ENCODE measurements at places on chromosomes 3 and 15.

DNA sequence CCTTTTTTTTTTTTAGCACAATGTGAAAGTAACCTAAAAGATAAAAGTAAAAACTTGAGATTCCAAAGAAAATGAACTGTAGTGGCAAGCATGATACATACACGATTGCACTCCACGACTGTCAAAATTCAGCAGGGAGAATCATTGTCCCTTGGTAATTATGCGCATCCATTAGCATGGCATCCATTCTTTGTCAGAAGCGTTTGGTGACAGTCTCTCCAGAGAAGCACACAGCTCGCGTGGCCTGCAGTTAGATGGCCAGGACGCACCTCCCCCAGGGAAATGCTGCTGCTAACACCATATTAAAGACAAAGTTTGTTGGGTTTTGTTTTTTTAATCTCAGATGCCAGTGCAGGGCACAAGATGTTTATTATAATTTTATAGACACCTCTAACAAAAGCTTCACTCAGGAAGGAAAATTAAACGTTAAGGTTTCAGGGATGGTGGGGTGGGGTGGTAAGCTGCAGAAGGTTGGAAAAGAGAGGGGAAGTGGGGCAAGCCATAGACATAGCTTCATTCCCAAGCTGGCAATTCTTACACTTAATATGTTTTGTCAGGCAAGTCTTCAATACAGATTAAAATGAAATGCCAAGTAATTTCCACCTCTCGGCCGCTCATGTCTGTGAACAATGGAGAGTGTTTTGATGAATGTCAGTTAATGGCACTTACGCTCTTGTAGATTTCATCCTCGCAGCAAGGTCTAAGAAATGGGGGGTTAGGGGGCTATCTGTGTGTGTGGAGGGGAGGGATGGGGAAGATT is 142.8 kb upstream of the TOPAZ1 start:
- no peak for DNase-seq

DNA sequence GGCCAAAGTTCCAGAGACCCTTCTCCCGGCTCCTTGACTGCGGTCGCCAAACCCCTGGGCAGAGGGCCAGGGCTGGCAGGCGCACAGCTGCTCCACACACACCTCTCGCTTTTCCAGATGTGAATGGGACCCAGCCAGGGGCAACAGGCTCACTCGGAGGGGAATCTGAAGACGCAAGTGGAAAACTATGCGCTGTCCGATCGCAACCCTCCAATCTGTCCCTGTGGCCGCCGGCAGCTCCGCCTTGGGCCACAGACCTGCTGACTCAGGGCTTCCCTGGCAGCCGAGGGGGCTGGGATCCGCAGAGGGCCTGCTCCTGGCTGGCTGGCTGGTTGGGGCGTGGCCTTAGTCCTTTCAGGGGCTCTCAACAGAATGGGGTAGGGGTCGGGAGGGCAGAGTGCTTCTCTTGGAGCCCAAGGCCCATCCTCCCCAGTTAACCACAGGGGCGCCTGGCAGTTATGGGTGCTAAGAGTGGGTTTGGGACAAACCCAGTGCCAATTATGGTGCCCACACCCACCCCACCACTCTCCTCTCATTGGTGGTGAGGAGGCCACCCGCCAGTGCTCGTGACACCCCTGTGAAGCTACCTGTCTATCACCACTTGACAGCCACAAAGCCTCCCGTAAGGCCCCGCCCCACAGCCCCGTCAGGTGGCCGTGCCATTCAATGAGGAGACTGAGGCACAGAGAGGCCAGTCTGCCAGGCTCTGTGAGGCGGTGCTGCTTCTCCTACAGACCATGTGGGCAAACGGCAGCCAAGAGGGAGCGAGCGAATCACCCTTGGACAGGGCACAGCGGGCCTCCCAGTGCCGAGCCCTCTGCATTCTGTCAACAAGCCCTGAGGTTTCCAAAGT is 53.8 kb downstream of the IQSEC1 start:
- DNase-seq, result no peak

DNA sequence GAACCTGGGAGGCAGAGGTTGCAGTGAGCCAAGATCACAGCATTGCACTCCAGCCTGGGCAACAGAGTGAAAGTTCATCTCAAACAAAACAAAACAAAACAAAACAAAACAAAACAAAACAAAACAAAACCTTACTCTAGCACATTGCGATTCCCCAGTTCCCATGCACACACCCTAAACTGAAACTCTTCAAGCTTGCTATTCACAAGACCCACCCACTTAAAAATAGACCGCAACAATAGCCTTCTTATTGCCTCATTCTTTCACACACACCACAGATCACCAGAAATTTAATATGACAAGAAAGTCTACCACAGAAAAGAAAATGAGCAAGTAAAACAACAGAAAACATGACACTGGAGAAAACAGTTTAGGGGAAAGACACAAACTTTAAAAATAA is 598.4 kb downstream of the FHIT start:
- no peak for DNase-seq

DNA sequence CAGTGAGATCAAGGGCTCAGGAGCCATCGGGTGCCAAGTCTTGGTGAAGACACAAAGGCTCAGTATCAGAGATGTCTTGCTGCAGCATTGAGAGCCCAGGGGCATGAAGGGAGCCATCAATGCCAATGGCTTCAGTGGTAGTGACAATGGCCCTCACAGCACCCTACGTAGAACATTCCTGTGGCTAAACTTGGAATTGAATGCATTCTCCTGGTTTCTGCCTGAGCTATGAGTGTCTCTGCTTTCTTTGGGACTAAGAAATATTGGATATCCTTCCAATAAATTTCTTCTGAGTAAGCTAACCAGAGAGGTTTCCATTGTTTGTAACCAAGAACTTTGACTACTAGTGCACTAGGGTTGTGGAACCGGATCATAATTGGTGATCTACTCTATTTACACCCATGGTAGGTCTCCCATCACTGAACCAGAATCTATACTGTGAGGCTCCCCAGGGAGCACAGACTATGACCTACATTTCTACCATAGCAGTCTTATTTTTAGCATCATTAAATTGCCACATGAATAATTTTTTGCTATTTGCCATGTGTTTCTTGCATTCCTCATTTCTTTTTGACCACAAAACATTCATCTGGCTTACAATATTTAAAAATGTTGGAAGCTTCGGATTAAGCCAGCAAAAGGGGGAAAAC is 31.6 kb upstream of the PDZRN3 start:
- no peak for DNase-seq

GRCh38 chr3:126446791-126447190 is 28.9 kb downstream of the ZXDC start:
- no peak for DNase-seq

DNA sequence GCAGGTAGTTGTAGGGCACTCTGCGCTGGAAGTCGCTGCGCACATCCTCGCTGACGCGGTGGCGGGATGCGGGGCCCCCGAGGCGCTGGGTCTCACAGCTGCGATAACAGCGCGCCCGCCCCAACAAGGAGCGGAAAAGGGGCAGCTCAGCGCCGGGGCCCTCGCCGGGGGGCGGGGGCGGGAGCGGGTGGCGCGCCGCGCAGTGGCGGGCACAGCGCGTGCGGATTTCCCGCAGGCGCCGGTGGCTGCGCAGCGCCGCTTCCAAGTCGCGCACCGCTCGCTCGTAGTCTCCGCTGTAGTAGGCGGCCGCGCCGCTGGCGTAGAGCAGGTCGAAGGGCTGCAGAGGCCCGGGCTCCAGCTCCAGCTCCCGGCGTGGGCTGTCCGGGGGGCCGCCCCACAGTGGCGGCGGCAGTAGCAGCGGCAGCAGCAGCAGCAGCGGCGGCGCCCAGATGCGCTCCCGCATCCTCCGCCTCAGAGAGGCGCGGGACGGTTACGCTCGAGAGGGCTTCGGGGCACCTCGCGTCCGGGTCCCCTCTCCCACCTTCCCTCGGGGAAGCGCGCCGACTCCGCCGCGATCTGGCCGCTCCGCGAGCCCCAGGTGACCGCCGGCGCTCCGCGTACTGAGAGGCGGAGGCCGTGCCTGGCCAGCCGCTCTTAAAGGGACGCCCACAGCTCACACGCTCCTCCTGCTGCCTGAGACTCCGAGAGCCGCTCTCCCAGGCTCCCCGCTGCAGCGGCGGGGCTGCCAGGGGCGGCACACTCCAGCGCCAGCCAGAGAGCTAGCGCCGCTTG is at the start of gene P3H2:
TSS of gene P3H2 (minus strand) at position 629 of the 792 bp plus-strand sequence. CDS start at position 463, 166 bp downstream.
- DNase-seq, result peak; percentile 30

DNA sequence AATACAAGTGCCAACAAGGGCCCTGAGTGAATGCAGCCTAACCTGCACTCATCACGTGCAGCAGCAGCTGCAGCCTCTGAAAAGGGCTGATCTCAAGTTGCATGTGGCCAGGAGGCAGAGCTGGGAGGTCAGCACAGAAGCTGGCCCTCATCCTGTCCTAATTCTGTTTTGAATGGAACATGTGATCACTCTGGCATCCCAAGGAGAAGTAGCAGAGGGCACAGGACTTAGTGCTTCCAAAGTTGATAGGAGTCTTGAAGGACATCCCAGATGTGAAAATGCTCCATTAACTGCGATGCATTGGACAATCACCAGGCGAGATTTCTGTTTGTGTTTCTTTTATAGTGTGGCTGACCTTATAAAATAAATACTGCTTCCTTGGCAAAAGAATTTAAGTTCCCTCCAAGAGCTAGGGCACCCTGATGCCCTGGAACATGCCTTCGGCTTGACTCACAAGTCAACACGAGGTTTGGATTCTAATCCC is 31.6 kb upstream of the STAG1 start:
- DNase-seq, result no peak

DNA sequence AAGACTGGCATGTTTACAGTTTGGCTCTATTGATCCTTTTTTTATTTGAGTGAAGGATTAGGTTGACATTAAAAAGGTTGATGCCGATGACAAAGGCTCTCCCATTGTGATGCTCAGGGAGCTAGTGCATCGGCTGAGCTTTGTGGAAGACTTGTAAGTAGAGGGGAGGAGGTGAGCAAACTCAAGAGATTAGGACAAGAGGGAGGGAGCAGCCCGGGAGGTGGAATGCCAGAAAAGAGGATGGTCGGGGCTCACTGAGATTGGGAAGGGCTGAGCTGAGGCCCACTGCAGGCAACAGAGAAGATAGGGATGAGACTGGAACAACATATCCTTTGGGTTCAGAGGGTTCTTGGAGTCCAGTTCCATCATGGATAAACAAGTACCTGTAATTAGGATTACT is 26.5 kb upstream of the PSMD6 start:
- no peak for DNase-seq

DNA sequence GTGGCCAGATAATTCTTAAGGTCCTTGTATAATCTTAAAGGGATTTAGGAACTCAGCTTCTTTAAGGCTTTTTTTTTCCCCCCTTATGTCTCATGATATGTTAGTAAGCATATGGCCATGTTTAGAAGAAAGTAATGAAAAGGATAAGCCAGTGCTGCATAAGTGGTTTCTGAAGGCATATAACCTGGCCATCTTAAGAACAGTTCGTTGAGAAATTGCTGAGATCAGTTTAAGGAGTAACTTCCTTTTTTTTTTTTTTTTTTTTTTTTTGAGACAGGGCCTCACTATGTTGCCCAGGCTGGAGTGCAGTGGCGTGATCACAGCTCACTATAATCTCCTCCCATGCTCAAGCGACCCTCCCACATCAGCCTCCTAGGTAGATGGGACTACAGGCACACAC is 51.7 kb downstream of the UBE2E2 start:
- no peak for DNase-seq

DNA sequence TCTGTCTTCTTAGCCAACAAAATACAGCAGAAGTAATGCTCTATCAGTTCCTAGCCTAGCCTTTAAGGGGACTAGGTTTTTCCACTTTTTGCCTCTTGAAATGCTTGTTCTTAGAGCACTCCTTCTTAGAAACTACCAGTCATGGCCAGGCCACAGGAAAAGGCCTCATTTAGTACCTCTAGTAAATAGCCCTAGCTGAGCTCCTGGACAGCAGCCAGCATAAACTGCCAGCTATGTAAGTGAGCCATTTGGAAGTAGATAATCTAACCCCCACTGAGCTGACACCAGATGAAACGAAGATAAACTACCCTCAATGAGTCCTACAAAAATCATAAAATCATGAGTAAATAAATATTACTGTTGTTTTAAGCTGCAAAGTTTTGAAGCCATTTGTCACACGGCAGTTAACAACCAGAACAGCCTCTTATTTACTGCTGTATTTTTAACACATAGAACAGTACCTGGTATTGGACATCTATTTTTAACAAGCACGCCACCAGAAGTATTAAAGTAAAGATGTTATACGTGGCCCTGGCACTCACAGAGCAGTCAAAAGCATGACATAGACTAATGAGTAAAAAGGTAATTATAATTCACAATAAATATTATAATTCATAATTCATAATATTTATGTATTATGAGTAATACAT is 12.0 kb downstream of the TBC1D5 start:
- DNase-seq, result no peak

- no peak for DNase-seq
Measured at GRCh38 chr3:159916052-159916451, 72.6 kb upstream of the IL12A start.

DNA sequence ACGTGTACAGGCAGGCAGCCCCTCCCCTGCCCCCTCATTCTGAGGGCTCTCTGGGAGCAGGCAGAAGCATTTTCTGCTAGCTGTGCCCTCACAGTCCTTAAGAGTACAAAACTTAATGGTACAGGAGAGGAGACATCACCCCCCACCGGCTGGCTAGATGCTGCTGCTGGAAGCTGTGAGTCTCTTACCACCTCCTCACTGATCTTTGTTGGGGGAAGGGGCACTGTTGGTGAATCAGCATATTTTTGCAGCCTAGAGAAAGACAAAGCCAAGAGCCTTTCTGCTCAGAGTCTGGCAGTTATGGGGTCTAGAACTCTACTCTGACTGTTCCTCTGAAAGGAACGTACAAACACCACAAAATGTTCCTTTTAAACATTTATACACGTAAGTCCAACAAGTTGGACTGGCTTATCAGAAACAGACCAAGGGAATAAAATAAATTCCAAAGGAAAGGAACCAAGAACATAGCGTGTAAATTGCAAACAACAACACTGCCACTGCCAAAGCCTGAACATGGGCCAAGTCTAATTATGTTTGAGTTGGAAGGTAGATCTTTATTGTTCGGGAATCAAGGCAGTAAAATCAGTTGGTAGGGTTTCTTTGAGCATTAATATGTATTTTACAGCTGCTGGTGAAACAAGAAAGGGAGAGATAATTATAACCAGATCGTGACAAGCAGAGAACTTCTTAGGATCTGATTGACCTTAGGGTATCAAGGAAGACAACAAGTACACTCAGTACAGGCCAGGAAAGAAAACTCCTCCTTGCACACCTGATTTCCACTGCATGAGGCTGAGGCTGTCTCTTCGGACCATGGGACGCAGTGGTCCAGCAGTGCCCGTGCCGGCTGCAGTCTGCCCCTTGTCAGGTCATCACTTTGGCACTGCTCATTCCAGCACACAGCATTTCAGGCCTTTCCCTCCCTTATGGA is 27.4 kb downstream of the CLK3 start:
- no peak for DNase-seq

GRCh38 chr3:54963641-54964040 is 35.8 kb upstream of the LRTM1 start:
- DNase-seq, result no peak

Measured in NCI-H1417 treated with DMSO at 0.1 percent for 48 hours (cell line).